Renal cortical epithelial cell (primary cell): ENCODE measurements at places on chromosomes 1 and 21.

DNA sequence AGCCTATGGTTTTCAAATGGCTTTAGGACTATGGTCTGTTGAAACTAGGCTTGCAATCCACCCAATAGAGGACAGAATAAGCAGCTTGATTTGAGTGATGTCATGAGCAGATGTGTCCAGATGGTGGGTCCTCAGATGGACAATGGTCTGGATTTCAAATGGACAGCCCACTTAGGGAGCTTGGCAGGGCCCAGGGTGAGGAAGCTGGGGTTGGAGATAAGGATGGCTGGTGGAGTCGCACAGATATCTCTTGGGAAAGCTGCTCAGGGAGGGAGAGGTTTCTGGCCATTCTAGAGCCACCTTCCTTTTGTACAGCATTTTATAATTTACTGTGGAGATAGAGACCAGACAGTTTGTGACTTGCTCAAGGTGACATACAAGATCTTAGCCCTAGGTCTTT, 55.0 kb downstream of the NFASC start:
- no peak for DNase-seq

DNA sequence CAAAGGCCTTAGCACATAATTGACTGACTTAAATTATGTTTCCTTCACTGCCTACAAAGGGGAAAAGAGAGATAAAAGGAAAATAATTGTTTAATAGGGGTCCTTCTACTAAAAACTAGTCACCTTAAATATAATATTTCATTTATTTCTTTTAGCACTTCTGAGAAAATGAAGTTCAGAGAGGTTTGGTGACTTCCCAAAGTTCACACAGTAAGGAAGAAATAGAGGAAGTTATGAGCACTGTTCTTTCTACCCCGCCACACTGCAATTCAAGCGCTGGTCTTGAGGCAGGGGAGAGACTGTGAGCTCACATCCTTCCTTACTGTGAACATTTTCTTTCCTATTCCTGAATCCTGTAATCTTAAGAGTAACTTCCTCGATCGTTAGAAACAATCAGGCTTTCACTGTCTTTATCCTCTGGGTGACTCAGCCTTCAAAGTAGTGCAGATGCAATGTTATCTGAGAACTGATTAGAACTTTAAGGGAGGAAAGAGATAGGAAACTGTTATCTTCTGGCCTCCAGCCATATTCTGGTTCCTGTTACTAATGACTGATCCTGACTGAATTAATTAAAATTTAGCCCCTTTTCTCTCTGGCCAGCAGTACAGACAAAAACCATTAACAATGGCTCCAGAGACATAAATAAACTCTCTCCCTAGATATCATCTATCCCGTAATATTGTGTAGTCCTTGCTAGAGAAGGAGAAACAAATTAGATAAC, 6.8 kb downstream of the RGS5 start:
- no peak for DNase-seq

DNA sequence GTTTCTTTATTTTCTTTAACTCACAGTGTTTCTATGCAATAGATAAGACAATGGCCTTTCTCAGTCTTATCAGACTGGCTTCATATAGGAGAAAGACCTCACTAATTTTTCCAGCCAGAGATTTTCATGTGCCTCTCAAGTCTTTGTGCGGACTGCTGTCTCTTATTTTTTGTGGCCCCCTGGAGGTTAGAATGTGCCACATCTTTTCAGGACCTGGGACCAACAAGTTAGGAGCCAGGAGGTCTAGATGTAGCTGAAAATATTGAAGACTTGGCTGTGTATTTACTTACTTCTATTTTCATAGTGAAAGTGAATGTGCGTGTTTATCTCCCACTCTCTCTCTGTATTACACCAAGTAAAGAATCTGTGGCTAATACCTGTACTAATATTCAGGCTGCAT, 42.1 kb upstream of the CFHR3 start:
- no peak for DNase-seq

DNA sequence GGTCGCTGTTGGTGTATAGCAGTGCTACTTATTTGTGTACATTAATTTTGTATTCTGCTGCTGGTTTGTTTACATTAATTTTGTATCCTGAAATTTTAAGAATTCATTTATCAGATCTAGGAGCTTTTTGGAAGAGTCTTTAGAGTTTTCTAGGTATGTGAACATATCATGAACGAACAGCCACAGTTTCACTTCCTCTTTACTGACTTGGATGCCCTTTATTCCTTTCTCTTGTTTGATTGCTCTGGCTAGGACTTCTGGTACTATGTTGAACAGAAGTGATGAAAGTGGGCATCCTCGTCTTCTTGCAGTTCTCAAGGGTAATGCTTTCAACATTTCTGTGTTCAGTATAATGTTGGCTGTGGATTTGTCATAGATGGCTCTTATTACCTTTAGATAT, 1757.9 kb downstream of the BRINP3 start:
- DNase-seq = no peak

GRCh38 chr1:172818841-172819527, 160.1 kb downstream of the FASLG start:
- DNase-seq = no peak

- DNase-seq = no peak
These were observed 6.3 kb upstream of the CAMSAP2 start for GRCh38 chr1:200732438-200732837.

- no peak for DNase-seq
These were observed 67.2 kb upstream of the CACYBP start for GRCh38 chr1:174932587-174932986.

GRCh38 chr1:211353562-211354212, 27.1 kb downstream of the TRAF5 start:
- DNase-seq = no peak

- DNase-seq = no peak
These were observed 99.4 kb upstream of the OLFM3 start for GRCh38 chr1:102096162-102096561.

DNA sequence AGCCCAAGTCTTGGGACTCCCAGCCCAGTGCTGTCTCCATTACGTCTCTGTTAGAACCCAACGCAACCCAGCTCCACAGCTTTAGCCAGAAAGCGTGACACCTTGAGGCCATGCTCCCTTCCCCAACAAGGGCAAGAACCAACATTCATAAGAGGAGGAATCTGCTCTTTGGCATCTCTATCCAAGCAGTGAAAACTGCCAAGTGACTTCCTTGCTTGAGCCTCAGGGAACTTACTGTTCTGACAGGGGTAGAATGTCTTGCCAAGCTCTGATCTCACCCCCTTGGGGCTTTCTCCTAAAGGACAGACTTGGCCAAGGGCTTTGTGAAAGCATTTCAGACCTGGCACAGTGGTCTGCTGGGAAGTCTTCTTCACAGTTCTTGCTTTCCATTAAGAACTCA, 56.6 kb downstream of the SYT6 start:
- DNase-seq = no peak

DNA sequence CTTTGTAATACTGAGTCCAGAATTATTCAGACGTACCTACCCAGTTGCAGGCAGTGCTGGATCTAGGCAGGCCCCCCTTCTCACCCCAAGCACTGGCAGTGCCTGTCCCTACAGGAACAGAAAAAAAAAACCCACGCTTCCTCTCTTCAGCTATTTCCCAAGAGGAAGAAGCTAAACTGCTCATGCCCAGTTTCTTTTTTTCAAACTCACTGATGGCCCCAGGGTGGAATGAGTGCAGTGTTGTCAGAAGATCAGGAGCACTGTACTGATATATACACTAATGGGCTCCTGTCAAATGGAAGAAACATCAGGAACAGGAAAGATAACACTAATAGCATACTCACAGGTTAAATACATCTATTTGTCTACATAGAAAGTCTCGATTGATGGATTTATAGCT, 28.2 kb upstream of the DOCK7 start:
- DNase-seq = peak; percentile 13

- no peak for DNase-seq
These were observed 73.3 kb upstream of the SLC44A3 start for GRCh38 chr1:94746635-94747525.

DNA sequence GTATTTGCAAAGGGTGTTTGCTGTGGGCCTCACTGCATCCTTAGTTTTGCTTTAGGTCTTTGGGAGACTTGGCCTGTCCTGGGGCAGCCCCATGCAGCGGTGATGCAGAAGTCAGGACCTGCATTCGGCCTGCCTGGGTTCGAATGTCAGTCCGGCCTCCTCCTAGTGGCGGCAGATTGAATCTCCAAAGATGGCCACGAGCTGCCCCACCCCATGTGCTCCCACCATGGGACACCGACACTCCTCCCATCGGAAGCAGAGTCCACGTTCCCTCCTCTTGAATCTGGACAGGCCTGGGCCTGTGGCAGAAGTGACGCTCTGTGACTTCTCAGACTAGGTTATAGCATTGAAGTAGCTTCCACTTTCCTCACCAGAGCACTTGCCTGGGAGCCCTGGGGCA, 16.3 kb upstream of the NPPB start:
- DNase-seq = no peak

DNA sequence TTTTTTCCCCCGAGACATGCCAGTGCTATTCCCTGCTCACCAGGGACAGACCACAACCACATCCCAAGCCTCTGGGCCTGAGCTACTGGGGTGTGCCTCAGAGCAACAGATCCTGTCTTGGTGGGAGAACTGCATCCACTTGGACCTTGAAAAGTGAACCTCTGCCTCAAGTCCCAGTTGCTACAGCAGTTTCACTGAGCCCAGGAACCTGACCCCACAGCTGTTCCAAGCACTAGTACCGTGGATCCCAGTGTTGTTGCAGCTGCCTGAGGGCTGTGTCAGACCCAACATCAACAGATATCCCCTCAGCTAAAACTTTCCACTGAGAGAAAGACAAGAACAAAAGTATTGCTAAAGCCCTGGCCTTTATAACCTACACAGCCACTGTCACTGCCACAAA, 373.0 kb downstream of the PLPP3 start:
- DNase-seq = no peak

GRCh38 chr1:155961937-155962336, 16.4 kb downstream of the ARHGEF2 start:
- DNase-seq = peak; percentile 96

- no peak for DNase-seq
These were observed 59.0 kb upstream of the HUNK start for GRCh38 chr21:31813862-31814261.

DNA sequence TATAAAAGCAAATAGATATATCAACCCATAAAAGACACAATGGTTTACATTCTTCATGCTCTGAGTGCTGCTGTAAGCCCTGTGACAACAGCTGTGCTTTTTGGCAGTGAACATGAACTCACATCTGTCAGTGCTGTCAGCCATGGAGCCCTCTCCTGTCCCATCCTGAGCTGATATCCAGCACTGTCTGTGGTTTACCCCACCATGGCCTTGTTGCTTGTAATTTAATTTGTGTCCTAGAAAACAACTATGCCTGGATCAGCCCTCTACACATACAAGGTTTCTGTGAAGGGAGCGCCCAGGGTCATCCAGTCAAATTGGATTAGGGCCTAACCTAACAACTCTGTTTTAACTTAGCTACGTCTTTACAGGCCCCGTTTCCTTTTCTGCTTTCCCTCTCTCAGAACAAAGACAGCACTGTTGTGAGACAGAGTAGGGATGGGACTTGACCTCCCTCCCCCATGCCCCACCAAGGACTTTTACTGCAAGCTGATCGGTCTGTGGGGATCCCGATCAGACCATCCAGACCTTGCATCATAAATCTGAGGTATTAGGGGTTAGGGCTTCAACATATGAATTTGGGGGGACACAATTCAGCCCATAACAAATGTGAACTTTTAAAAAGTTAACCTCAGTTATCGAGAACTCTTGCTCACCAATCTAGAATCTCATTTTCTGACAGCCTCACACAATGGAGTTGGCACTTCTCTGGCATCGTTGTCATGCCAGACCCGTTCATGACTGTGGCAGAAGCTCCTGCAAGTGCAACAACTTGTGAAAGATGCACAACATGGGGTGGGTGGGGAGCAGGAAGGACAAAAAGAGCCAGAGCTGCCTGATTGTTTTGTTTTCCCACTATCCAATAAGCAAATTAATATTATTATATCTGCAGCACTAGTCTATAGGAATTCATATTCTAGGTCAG, 16.4 kb upstream of the SLC44A3 start:
- no peak for DNase-seq

DNA sequence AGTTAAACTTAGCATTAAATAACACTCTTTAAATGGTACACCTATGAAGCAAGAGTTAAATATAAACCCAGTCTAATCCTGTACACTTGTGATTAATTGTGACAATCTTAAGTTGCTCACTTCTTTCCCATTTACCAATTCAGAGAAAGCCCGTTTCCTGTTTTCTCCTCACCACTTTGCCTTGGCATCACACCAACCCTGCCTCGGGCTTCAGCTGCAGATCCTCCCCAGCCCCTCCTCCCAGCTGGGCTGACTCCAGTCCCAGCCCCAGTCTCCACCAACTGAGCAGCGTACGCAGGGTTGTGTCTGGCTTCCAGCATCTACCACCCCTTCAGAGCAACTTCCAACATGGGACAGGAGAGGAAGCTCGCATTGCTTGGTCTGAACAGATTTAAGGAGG, 4.1 kb downstream of the PYCR2 start:
- DNase-seq = peak; percentile 98

- no peak for DNase-seq
These were observed 9.8 kb downstream of the DNAJC6 start for GRCh38 chr1:65319141-65319540.

DNA sequence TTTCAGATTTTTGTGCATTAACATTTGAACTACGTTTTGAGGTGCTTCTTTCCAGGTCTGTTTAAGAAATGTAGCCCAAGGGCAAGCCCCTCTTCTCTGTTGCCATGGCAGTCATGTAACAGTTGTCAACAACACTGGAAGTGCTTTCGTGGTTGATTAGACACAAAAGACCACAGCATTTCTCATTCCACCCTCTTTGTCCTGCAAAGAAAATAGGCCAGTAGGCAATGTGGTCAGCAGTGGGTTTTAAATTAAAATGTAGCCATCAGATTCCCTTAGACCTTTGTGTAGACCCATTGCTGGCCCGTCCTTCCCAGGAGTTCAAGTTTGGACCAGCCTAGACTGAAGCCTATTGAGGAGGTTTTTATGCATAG, 35.4 kb downstream of the VANGL1 start:
- DNase-seq = peak; percentile 96

GRCh38 chr1:86409416-86410021, 13.4 kb upstream of the ODF2L start:
- no peak for DNase-seq
